ENCODE measurements at places on chromosomes 3 and 15. TPM values are rescaled to one million over a fixed set of nuclear protein-coding genes. Genes with fewer than 3 reads are reported as not detected.

DNA sequence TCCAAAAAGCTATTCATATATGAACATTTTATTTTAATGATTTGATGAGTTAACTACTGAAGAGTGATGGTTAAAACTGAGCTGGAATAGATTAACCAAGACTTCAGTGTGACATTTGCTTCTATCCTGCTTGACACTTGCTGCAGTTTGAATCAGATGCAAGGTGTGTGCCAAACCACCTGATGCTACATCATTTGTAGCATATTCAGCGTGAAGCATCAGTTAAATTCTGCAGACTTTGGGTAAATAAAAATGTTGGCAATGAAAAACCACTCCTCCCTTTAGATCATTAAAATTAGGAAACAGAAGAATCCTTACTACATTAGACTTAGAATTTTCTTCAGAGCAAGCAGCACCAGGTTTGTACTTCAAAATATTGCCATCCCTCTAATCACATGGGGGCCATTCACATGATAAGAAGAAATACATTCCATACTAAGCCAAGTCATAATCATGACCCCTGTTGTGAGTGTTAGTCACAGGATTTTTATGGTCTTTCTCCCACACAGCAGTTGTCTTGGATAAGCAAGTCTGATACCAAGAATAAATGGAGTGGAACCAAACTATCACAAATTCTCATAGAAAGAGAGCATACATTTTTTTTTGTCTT lies 160.7 kb upstream of the TNIK start:
- DNase-seq = no peak

- no peak for DNase-seq
These were observed 592.8 kb downstream of the TUSC7 start for GRCh38 chr3:117302428-117302827.

NPAP1 gene
- total RNA-seq = not detected

SLC4A7 gene
- total RNA-seq = 13.1 TPM

GRCh38 chr3:136852180-136852579 lies 9.8 kb upstream of the NCK1 start:
- DNase-seq = no peak

- DNase-seq = no peak
These were observed 56.6 kb upstream of the ADPGK start for GRCh38 chr15:72840114-72840513.

- no peak for DNase-seq
These were observed 65.1 kb downstream of the CD200R1L start for GRCh38 chr3:112781599-112781998.

DNA sequence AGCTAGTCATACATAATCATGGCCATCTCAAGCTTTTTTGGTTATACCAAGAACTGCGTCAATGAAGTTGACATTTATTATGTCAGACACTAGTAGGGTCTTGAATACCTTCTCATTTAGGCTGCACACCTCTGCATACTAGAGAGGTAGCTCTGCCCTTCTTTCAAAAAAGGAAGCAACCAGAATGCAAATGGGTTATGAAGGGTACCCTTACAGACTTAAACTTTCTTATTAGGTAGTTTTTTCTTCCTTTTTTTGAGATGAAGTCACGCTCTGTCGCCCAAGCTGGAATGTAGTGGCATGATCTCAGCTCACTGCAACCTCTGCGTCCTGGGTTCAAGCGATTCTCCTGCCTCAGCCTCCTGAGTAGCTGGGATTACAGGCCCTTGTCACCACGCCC lies 3.3 kb downstream of the PCNP start:
- no peak for DNase-seq

NOX5 gene
- not detected for total RNA-seq

CSNK1G1 gene
- 5.5 TPM for total RNA-seq

- no peak for DNase-seq
These were observed 52.8 kb downstream of the MGA start for GRCh38 chr15:41713047-41713446.

GRCh38 chr3:135311699-135312098 lies 516.6 kb downstream of the EPHB1 start:
- DNase-seq = no peak

- DNase-seq = peak; percentile 67
These were observed 21.9 kb downstream of the TNK2 start for GRCh38 chr3:195886181-195887141.

DNA sequence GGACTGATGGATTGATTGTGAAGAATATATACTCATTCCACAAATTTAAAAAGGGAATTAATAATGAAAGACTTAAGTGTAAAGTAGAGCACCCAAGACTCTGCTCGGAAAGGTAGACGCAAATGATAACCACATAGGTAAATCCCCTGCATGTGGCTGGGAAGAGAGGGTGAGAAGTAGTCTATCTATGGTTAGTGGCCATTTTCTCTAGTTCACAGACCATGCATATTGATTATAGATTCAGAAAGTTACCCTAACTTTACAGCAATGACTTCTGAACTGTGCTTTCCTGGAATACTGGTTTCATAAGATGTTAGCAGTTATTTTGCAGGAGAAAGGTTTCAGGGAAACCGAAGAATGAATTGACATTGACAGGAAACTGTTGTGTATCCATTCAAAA lies 51.7 kb downstream of the CASR start:
- no peak for DNase-seq

DNA sequence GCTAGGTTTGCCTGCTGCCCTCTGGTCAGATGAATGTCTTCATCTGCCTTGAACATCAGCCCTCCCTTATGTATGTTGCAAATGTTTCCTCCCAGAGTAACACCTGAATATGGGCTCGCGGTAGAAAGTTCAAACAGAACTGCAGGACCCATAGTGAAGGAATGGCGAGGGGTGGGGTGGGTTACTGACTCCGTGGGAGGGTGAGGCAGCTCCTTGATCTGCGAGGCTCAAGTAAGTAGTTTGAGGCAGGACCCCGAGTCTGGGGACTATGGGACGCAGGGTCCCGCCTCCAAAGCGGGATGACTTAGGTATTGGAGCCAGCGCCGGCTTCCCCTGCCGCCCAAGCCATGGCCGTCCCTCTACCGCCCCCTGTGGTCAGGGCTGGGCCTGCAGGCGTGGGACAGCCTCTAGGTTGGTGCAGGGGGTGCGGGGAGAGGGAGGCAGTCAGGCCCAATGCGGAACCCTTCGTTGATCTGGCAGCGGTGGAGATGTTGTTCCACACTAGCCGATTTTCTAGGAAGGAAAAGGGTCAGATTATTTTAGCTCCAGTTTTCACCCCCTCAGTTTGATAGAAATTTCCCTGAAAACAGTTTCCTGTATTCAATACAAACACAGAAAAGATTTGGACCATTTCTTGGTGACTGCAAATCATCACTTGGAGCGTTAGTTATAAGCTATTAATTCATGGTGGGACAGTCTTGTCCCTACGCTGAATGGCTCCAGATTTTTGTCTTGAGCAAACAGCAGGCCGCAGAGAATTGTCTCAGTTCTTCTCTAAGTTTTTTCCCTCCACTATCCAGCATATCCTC lies 72.3 kb downstream of the CORO2B start:
- DNase-seq = no peak

- no peak for DNase-seq
These were observed 15.0 kb upstream of the TRANK1 start for GRCh38 chr3:36959821-36960220.

GRCh38 chr3:67875338-67875737 lies 220.9 kb upstream of the SUCLG2 start:
- DNase-seq = no peak

- DNase-seq = no peak
These were observed 46.0 kb downstream of the TEX9 start for GRCh38 chr15:56411122-56411749.

GRCh38 chr15:71043373-71043772 lies 71.9 kb upstream of the THSD4 start:
- no peak for DNase-seq

DNA sequence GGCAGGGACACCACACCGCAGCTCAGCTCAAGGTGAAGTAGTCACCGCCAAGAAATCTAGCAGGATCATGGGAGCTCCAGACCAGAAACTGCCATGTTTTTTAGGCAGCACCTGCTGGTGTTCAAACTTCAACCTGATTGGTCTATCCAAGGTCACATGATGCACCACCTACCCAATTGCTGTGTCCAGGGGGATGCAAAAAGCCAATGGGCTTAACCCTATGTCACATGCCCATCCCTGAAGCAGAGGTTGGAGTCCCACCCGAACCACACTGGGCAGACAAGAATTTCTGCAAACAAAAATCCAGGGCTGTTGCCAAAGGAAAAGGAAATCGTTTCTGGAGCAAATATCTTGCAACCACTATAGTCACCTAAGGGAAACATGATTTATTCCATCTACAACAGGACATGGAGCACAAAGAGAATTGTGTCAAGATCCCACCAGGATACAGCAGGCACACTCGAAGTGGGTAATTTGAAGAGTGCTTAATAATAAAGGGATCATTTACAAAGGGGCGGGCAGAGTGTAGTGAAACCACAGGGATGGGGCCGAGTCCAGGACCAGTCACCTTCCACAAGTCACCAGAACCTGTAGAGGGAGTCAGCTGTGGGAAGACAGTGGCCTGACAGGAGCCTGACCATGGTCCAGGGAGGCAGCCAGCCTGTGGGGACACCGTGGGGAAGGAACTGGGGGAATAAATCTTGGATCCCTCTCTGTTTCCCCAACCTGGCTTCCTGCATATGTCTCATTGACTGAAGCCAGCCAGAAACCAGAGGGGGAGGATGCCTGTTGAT lies 34.2 kb upstream of the TSEN2 start:
- no peak for DNase-seq

MINDY4B gene
- total RNA-seq = not detected

TTLL13 gene
- not detected for total RNA-seq

- no peak for DNase-seq
These were observed 14.4 kb downstream of the CGGBP1 start for GRCh38 chr3:88044411-88044810.

SPESP1 gene
- 4.0 TPM for total RNA-seq

PLA2G4B gene
- 5.8 TPM for total RNA-seq

HHLA2 gene
- not detected for total RNA-seq

DNA sequence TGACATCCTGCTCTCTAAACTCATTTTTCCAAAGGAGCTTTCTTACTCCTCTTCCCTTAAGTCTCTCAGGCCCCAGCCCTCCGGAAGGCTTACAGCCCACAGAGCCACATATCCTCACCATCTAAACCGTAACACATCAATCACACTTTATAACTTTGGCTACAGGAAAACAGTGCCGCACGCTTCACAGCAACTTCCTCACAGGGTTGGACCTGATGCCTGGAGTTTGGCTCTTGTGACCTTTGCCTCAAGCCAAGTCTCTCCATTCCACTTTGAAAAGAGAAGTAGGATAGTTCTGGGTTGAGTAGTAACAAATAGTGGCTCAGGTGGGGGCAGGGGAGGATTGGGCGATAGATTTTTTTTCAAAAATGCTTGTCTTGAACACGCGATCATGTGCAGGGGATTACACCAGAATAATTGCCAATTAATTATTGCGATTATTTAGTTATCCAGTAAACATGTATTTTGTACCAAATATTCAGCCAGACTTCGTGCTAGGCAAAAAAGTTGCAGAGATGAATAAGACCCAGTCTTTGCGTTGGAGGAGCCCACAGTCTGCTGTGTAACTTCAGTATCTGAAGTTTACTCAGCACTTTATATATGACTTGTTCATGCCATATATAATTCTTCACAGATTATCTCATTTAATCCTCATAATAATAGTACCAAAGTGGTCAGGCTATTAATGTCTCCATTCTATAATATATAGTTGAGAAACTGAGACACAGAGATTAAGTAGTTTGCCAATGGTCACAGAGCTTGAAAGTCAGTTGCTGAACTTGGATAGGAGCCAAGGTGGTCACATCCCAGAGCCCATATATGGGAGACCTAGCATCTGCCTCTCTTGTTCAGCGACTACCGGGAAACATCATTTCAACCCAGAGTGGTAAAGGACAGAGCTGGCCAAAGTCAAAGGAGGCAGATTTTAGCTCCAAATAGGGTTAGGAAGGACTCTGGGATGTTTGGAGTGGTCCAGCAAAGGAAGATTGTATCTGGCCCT lies 2.4 kb upstream of the ETV5 start:
- DNase-seq = no peak

PARP9 gene
- 14.0 TPM for total RNA-seq

DNA sequence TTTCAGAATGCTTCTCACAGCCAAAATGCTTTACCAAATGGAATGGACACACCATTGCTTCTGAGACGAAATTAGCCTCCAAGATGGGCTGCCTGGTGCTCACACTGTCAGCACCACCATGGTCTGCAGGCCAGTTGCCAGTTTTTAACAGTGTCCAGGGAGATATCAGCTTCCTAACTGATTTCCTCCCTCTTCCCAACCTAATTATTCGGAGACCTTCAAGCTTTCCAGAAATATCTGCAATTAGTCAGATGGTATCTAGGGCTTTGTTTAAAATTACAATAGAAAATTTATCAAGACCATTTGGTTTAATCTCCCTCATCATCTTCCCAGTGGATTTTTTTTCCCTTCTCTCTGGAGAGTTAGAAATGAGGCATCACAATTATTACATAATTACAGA lies 287.5 kb downstream of the ZPLD1 start:
- DNase-seq = no peak

LYZL4 gene
- not detected for total RNA-seq

GRCh38 chr3:66386925-66387650 lies 113.7 kb downstream of the LRIG1 start:
- DNase-seq = no peak

- peak; percentile 69 for DNase-seq
These were observed 190.4 kb upstream of the BCL6 start for GRCh38 chr3:187935623-187936156.

SMCO1 gene
- total RNA-seq = 78.6 TPM

DNA sequence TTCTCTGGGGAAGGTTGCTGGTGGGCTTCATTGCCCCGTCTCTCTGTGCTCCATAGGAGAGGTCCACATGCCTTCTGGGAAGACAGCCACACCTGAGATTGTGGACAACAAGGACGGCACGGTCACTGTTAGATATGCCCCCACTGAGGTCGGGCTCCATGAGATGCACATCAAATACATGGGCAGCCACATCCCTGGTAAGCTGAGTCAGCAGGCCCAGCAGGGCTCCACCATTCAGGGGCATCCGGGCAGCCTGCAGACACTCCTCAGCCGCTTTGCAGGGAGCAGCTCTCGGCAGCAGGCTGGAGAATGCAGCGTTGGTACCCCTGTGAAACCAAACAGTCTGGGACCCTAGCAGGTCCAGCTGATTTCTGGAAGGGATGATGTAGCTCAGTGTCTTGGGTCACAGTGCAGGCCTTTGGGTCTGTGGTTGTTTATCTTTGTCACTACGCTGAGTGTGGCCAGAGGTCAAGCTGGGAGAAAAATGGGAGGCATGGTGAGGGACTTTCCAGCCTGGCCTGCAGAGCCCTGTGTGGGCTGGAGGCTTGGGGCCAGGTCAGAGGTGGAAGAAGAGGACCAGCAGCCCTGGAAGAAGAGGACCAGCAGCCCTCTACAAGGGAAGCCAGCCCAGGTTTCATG lies 67.2 kb downstream of the DNASE1L3 start:
- no peak for DNase-seq

TMEM115 gene
- total RNA-seq = 26.4 TPM

GRCh38 chr3:127092368-127092767 lies 100.6 kb upstream of the PRR23E start:
- no peak for DNase-seq

DOCK3 gene
- 3.9 TPM for total RNA-seq

ANKRD34C gene
- 0.11 TPM for total RNA-seq

SPSB4 gene
- total RNA-seq = 7.1 TPM

ERC2 gene
- 0.76 TPM for total RNA-seq

GRCh38 chr15:73150831-73151230 lies 98.6 kb downstream of the NEO1 start:
- DNase-seq = no peak

GJD2 gene
- not detected for total RNA-seq

GOLGA8O gene
- total RNA-seq = 1.5 TPM

Data from Right ventricle myocardium inferior (tissue), 1 donor.